ENCODE measurements at places on chromosomes 7 and 10. TPM values are rescaled to one million over a fixed set of nuclear protein-coding genes. Genes with fewer than 3 reads are reported as not detected.

DNA sequence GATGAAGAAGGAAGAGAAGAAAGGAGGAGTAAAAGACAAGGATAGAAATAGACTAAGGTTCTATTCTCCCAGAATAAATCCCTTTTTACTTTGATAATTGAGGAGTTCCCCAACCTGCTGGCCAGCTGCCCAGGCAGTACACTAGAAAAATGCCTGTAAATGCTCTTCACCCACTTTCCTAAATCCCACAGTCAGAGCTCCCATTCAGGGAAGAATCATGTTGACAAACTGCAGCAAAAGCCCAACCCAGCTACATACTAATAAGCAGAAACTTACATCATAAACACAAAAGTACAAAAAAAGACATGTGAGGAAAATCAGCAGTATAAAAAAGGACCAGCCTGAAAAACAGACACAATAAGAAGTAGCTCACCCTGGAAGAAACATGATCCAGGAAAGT, 15.8 kb upstream of the KDM7A start:
- DNase-seq = no peak
- no peak overlapping the region for H3K4me3 ChIP-seq
- no peaks in the 10 kb centered on the region for H3K4me1 ChIP-seq
- H3K36me3 ChIP-seq = no peaks in the 10 kb centered on the region
- no peak overlapping the region for H3K27ac ChIP-seq
- H3K27me3 ChIP-seq = no peaks in the 10 kb centered on the region

DNA sequence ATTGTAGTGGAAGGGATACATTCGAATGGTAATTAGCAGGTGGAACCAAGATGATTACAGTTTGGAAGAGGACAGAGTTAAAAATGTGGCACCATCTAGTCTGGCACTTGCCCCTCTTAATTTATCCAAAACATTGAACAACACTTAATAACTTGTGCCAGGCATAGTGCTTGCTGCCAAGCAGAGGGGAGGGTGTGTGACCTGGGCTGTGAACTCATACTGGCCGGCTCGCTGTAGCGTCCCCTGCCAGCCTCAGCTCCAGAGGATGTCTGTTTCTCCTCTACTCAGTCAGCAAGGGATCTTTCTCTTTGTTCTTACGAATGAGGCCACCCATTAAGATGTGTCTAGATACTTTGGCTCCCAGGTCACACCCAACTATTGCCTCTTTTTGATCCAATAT, 179.4 kb upstream of the INHBA start:
- no peak for DNase-seq
- H3K36me3 ChIP-seq = no peaks in the 10 kb centered on the region
- no peaks in the 10 kb centered on the region for H3K4me1 ChIP-seq
- H3K4me3 ChIP-seq = no peak overlapping the region
- H3K27me3 ChIP-seq = no peaks in the 10 kb centered on the region
- no peak overlapping the region for H3K27ac ChIP-seq

Gene CNTNAP2
- 2.3 TPM for total RNA-seq

DNA sequence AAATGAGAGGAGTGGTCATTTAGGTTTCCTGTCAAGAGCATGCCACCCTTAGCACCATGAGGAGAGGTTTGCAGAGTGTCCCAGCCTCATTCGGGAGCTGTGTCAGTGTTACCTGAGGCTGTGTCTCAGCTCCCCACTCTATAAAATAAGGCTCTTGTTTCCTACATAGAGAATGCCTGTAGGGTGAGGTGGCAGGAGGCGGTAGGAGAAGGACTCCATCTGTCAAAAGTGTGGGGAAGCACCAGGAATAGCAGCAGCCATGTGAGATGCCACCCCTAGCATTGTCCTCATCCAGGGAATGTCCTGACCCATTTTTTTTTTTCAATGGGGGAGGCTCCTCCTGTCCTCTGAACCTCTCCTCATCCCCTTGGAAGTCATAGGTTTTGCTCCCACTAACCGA, 451.2 kb downstream of the PLXNA4 start:
- no peak overlapping the region for H3K4me3 ChIP-seq
- H3K27ac ChIP-seq = no peak overlapping the region
- H3K4me1 ChIP-seq = no peaks in the 10 kb centered on the region
- no peaks in the 10 kb centered on the region for H3K27me3 ChIP-seq

DNA sequence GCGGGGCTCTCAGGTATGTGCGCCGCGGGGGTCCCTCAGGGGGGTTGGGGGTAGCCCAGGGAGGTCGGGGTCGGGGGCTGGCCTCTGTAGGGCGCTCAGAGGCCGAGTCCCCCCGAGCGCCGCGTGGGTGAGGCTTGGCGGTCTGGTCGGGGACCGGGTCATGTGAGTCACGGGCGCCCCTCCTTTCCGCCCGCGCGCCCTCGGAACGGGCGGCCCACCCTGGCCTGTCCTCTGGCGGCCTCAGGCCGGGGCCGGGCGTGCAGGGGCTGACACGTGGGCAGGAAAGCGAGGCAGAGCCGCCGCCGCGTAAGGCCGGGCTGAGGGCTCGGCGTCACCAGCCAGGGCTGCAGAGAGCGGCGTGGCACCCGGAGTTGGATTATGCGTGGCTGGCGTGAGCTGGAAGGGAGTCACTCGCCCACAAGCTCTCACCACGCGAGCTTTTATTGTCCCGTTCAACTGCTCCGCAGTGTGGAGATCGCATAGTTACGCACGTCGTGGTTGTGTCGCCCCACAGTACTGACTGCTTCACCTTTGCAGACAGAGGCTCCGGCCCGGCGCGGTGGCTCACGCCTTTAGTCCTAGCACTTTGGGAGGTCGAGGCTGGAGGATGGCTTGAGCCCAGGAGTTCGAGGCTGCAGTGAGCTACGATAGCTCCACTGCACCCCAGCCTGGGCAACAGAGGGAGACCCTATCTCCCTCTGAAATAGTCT, 385 bp downstream of the SHLD2 start:
- H3K27me3 ChIP-seq = no peaks in the 10 kb centered on the region
- peak overlapping the region; percentile 68 for H3K4me3 ChIP-seq
- H3K27ac ChIP-seq = peak overlapping the region; percentile 98
- no peaks in the 10 kb centered on the region for H3K36me3 ChIP-seq

- DNase-seq = no peak
- no peaks in the 10 kb centered on the region for H3K4me1 ChIP-seq
- no peak overlapping the region for H3K4me3 ChIP-seq
- H3K27ac ChIP-seq = no peak overlapping the region
- no peaks in the 10 kb centered on the region for H3K36me3 ChIP-seq
These were observed 61.9 kb upstream of the ADO start for GRCh38 chr10:62742536-62743061.

- no peaks in the 10 kb centered on the region for H3K27me3 ChIP-seq
- H3K4me3 ChIP-seq = no peak overlapping the region
- H3K27ac ChIP-seq = no peak overlapping the region
These were observed 222.2 kb downstream of the NEBL start for GRCh38 chr10:20674926-20675325.

GRCh38 chr7:21538936-21539495, 3.8 kb upstream of the DNAH11 start:
- peaks cover 16% of the 10 kb centered on the region for H3K4me1 ChIP-seq
- no peaks in the 10 kb centered on the region for H3K27me3 ChIP-seq
- no peaks in the 10 kb centered on the region for H3K36me3 ChIP-seq
- H3K4me3 ChIP-seq = no peak overlapping the region
- H3K27ac ChIP-seq = no peak overlapping the region
- no peak for DNase-seq

DNA sequence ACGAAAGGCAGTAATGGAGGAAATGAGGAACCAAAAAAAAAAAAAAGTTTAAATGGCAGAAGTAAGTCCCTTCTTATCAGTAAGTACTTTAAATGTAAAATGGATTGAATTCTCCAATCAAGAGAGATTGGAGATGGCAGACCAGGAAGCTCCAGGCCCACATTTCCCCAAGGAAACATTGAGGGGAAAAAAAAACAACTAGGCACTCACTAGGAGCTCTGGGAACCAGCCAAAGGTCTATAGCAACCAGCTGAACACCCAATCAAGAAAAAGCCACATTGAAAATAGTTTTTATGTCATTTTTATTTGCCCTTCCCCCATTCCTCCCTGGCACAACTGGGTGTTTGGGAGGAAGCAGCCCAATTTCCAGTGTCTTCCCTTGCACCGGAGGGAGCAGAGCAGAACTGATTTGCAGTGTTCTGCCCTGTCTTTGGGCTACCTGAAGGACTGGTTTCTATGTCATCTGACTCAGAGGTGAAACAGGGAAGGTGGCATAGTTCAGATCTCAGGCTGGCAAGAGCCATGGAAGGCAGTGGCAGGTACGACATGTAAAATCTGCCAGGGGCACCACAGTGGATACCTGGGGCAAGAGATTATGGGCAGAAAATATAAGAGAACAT, 121.9 kb downstream of the SMURF1 start:
- H3K27me3 ChIP-seq = no peaks in the 10 kb centered on the region
- H3K4me1 ChIP-seq = no peaks in the 10 kb centered on the region
- no peak overlapping the region for H3K4me3 ChIP-seq
- peak overlapping the region; percentile 67 for H3K27ac ChIP-seq
- H3K36me3 ChIP-seq = no peaks in the 10 kb centered on the region
- no peak for DNase-seq

DNA sequence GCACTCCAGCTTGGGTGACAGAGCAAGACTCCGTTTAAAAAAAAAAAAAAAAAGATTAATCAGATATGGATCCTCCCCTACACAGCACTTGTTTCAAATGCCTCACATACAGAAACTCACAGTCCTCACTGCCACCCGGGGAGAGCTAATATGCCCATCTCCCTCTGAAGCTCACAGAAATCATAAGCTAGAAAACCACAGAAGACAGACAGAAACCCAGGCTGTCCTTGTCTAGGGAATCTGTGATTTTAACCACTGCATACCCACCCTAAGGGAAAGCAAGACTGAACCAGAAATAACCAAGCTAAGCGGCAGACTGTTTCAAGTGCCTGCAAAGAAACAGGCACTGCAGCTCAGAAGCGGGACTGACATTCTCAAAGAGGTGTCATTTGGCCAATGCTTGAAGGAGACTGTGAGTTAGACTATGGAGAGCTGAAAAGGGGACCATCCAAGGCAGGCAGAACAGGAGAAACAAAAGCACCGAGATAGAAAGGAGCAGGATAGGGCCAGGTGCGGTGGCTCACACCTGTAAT, 37.6 kb downstream of the SLC37A3 start:
- no peak overlapping the region for H3K27ac ChIP-seq
- no peak overlapping the region for H3K4me3 ChIP-seq
- H3K36me3 ChIP-seq = peaks cover under 1% of the 10 kb centered on the region
- peaks cover 7% of the 10 kb centered on the region for H3K4me1 ChIP-seq

DNA sequence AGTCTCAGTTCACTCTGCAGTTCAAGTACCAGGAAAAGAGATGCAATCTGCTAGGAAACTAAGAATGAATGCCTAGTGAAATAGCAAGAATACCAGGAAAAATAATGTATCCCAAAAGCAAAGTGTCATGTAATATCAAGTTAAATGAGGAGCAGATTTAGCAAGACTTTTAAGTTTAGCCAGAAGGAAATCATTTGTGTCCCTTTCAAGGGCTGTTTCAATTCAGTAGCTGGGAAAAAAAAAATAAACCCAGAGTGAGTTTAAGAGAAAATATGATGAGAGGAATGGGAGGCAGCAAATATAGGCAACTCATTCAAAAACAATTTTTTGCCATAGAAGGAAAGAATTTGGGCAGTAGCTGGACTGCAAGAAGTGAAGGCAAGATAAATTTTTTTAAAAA, 135.8 kb downstream of the DGKB start:
- H3K27ac ChIP-seq = no peak overlapping the region
- H3K36me3 ChIP-seq = no peaks in the 10 kb centered on the region
- no peak for DNase-seq
- H3K4me3 ChIP-seq = no peak overlapping the region
